T-cell (primary cell): ENCODE measurements at places on chromosomes 6 and 20. TPM values are rescaled to one million over a fixed set of nuclear protein-coding genes. Genes with fewer than 3 reads are reported as not detected.

DNA sequence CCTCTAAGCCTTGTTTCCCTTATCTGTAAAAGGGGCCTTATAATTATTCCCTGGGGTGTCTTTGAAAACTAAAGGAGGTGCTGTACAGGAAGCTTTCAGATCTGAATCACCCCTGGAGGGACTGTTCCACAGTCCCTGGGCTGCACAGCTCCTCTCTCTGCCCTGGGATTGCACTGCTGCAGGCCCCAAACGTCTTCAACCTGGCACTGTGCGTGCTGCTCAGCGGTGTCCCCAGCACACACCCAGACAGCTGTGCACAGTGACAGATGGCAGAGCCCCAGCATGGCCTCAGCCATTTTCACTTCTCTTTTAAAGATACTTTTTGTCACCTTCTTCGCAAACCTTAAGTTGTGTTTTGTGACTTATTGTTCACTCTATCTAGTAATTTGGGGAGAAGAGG is 50.7 kb upstream of the INSM1 start:
- H3K27me3 ChIP-seq, result no peaks in the 10 kb centered on the region
- no peak overlapping the region for H3K27ac ChIP-seq
- DNase-seq, result no peak

DNA sequence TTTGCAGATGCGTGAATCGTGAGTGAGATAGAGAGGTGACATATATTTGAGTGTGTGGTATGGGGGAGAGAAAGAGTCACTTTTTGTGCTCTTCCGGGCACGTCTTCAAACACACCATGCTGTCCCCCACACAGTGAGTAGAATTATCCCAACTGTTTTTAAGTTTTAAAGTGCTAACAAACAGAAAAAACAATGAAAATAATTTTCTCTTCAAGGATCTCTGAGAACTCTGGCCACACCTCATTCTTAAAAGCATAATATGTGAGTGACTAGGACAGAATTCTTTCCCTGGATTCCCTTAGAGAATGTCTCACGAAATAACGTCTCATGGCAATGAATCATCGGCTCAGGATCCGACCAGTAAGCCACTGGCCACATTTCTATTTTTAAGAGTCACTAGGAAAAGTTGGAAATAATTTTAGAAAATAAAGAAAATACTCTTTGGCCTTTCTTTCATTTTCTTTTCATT is 235.7 kb upstream of the ZNF217 start:
- H3K4me1 ChIP-seq, result peaks cover 24% of the 10 kb centered on the region
- no peaks in the 10 kb centered on the region for H3K27me3 ChIP-seq
- DNase-seq, result no peak

DNA sequence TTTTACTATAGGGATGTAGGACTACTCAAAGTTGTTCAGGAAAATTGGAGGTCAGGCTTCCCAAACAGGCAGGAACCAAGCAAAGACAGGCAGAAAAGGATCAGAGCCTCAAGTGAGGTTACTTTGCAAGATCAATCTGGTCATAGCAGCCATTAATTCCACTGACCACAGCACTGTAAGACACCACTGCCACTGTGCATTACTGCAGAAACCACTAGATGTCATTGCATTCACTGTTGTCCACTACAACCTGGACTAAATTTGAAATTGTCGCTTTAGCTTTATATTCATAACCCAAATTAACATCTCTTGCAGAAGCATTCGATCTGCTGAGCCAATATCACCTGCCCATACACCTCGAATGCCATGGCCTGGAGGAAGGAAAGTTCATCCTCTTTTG is 126.9 kb upstream of the UFL1 start:
- H3K36me3 ChIP-seq, result no peaks in the 10 kb centered on the region
- H3K4me1 ChIP-seq, result peaks cover 4% of the 10 kb centered on the region
- H3K27ac ChIP-seq, result no peak overlapping the region

- H3K4me3 ChIP-seq, result no peak overlapping the region
- H3K4me1 ChIP-seq, result peaks cover 2% of the 10 kb centered on the region
- no peaks in the 10 kb centered on the region for H3K36me3 ChIP-seq
- no peaks in the 10 kb centered on the region for H3K27me3 ChIP-seq
These were observed 6.0 kb downstream of the ZNF76 start for GRCh38 chr6:35265523-35265922.

- H3K36me3 ChIP-seq, result no peaks in the 10 kb centered on the region
- H3K4me3 ChIP-seq, result no peak overlapping the region
- H3K27ac ChIP-seq, result no peak overlapping the region
These were observed 138.8 kb upstream of the HMGN3 start for GRCh38 chr6:79373246-79373645.

The C6orf58 gene
- total RNA-seq, result not detected

- no peaks in the 10 kb centered on the region for H3K27me3 ChIP-seq
- H3K36me3 ChIP-seq, result no peaks in the 10 kb centered on the region
- no peak overlapping the region for H3K4me3 ChIP-seq
- no peak for DNase-seq
These were observed 610.5 kb downstream of the TFAP2B start for GRCh38 chr6:51429017-51429712.

- peaks cover 29% of the 10 kb centered on the region for H3K27me3 ChIP-seq
- DNase-seq, result no peak
- H3K4me1 ChIP-seq, result no peaks in the 10 kb centered on the region
- no peak overlapping the region for H3K4me3 ChIP-seq
- H3K36me3 ChIP-seq, result no peaks in the 10 kb centered on the region
- H3K27ac ChIP-seq, result no peak overlapping the region
These were observed 34.8 kb upstream of the SIRPA start for GRCh38 chr20:1860446-1860845.

GRCh38 chr6:28864326-28864923 is 59.4 kb downstream of the TRIM27 start:
- H3K27me3 ChIP-seq, result no peaks in the 10 kb centered on the region
- DNase-seq, result no peak
- no peaks in the 10 kb centered on the region for H3K36me3 ChIP-seq
- H3K4me3 ChIP-seq, result peak overlapping the region; percentile 92

DNA sequence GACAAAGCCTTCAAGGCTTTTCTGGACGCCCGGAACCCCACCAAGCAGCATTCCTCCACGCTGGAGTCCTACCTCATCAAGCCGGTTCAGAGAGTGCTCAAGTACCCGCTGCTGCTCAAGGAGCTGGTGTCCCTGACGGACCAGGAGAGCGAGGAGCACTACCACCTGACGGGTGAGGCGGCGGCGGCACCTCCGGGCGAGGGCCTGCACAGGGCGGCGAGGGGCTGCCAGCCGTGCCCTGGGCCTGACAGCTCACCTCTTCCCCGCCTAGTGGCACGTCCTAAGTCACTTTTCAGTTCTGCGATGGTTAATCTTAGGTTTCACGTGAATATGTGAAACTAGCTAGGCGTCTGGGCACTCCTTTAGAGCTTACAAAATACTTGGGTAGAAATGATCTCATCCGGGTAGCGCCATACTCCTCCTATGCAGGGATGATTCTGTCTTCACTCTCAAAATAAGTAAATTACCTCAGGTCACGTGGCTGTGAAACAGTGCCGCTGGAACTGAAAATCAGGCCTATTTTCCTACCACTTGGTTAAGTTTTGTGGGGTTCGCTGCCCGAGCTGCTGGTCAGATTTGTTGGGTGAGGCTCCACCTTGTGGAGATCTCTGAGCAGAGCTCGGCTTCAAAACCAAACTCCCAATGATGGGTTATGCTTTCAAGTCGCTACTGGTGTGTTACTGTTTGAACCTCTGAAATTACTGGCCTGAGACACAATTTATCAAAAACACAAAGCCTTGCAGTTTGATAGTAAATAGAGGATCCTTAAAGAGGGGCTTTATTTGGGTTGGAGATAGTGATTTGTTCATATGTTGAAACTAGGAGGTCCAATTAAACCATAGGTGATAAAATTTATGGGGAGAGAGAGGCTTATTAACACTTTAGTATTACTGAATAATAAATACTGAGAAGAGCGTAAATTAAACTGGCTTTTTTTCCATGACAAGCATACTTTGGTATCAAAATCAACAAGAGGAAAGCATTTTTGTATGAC is 15.5 kb upstream of the CLDN20 start:
- no peaks in the 10 kb centered on the region for H3K36me3 ChIP-seq
- H3K27ac ChIP-seq, result no peak overlapping the region
- DNase-seq, result no peak
- no peaks in the 10 kb centered on the region for H3K4me1 ChIP-seq

GRCh38 chr6:15796844-15797243 is 134.0 kb upstream of the DTNBP1 start:
- H3K27ac ChIP-seq, result no peak overlapping the region
- H3K4me3 ChIP-seq, result no peak overlapping the region
- DNase-seq, result no peak
- H3K4me1 ChIP-seq, result no peaks in the 10 kb centered on the region
- H3K27me3 ChIP-seq, result no peaks in the 10 kb centered on the region
- H3K36me3 ChIP-seq, result no peaks in the 10 kb centered on the region

DNA sequence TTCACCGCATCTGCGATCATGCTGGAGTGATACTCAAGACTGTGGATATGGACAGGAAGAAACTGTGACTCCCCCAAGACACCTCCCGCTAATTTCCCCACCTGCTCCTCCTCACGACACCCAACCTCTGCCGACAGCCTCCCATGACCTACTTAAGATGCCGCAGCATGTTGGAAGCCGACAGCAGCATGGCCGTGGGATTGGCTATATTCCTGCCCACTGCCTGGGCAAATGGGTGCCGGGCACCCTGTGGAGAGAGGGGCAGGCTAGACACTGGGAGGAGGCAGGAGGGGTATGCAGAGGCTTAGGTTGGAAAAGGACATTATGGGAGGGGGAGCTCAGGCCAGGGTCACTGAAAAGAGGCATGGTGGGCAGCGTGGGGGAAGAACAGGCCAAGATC is 4.5 kb downstream of the IDH3B start:
- no peak overlapping the region for H3K27ac ChIP-seq
- DNase-seq, result no peak
- no peak overlapping the region for H3K4me3 ChIP-seq
- no peaks in the 10 kb centered on the region for H3K27me3 ChIP-seq
- peaks cover 21% of the 10 kb centered on the region for H3K4me1 ChIP-seq
- peaks cover 48% of the 10 kb centered on the region for H3K36me3 ChIP-seq

DNA sequence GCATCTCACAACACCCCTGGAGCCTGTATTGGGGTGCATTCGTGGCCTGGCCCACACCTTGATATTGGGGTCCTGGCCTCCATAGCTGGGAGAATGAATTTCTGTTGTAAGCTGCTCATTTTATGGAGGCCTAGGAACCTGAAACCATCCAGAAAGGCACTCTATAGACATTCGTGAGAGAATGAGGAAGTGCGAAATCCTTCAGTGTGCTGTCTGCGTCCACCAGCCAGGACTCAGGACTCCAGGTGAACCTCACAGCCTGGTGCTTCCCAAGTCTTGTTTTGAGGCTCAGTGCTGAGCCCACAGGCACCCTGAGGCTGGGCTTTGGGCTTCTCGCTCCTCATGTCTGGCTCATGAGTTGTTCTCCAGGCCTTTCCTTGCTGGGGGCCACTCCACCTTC is 11.9 kb upstream of the RBBP8NL start:
- H3K36me3 ChIP-seq, result no peaks in the 10 kb centered on the region
- no peaks in the 10 kb centered on the region for H3K4me1 ChIP-seq
- H3K27ac ChIP-seq, result no peak overlapping the region
- H3K4me3 ChIP-seq, result no peak overlapping the region

The PI16 gene
- 3.7 TPM for total RNA-seq
